ENCODE measurements at places on chromosomes 7 and 10.

- DNase-seq, result no peak
Measured at GRCh38 chr10:115883372-115883771, 389.6 kb downstream of the GFRA1 start.

- peak; percentile 78 for DNase-seq
Measured at GRCh38 chr7:149776289-149776688, 2.9 kb upstream of the ZNF467 start.

- no peak for DNase-seq
Measured at GRCh38 chr10:33832124-33832787, 497.8 kb upstream of the NRP1 start.

- DNase-seq, result no peak
Measured at GRCh38 chr7:6164491-6164890, 107.9 kb downstream of the CYTH3 start.

DNA sequence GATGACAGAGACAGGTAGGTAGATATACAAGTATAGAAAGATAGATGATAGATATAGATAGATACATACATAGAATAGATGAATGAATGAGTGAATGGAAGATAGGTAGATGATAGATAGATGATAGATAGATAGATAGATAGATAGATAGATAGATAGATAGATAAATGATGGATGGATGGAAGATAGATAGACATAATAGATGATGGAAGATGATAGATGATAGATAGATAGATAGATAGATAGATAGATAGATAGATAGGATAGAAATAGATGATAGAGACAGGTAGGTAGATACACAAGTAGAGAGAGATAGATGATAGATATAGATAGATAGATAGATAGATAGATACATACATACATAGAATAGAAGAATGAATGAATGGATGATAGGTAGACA is 510.1 kb upstream of the AUTS2 start:
- DNase-seq, result no peak

- no peak for DNase-seq
Measured at GRCh38 chr10:57964351-57964750, 303.3 kb downstream of the IPMK start.

GRCh38 chr7:106183952-106184351 is 71.8 kb upstream of the SYPL1 start:
- DNase-seq, result no peak

DNA sequence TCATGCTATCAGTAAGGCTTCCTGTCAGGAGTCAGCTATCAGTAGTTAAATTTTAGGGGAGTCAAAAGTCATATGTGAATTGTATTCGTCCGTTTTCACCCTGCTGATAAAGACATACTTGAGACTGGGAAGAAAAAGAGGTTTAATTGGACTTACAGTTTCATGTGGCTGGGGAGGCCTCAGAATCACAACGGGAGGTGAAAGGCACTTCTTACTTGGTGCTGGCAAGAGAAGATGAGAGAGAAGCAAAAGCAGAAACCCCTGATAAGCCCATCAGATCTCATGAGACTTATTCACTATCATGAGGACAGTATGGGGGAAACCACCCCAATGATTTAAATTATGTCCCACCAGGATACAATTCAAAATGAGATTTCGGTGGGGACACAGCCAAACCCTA is 47.1 kb downstream of the KLF6 start:
- peak; percentile 9 for DNase-seq

DNA sequence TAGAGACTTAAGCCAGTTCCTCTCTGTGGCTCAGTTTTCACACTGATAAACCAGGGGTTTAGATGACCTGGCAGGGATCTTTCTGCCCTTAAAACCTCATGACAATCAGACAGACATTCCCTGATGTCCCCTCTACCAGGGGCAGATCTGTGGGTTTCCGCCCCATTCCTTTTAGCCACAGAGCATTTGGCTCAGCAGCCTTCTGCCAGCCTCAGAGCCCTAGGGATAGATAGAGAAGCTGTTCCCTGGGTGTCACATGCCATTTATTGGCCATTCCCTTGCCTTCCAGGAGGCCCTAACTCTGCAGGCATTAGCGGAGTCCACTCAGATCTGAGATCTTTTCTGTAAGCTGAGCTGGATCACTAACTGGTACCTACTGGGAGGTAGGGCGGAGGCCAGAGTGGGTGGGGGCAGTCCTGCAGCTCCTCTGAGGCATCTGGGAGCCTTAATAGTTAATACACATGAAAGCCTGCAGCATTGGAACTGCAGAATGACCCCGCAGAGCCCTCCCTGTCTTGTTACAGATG is 101.5 kb downstream of the ZMIZ1 start:
- DNase-seq, result no peak

Measured in CMK (cell line).